ENCODE measurements at places on chromosomes 7 and 10.

- no peak for DNase-seq
These were observed 44.3 kb downstream of the TRRAP start for GRCh38 chr7:98922392-98923187.

DNA sequence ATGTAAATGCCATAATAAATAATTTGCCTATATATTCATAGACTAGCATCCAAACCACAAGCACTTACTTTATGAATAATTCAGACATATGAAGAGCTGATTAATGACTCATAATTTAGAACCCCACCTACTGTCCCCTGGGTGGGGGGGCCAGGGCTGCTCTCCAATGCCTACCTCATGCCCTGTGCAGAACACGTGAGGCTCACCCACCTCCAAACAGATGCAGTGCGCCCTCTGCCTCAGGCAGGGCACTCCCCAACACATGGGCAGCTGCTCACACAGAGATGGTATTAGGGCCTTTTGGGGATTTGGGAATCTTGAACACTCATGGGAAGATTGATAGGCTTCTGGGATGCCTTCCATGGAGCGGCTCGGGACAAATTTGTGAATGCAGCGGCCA, 75.1 kb upstream of the INSIG1 start:
- DNase-seq: no peak

DNA sequence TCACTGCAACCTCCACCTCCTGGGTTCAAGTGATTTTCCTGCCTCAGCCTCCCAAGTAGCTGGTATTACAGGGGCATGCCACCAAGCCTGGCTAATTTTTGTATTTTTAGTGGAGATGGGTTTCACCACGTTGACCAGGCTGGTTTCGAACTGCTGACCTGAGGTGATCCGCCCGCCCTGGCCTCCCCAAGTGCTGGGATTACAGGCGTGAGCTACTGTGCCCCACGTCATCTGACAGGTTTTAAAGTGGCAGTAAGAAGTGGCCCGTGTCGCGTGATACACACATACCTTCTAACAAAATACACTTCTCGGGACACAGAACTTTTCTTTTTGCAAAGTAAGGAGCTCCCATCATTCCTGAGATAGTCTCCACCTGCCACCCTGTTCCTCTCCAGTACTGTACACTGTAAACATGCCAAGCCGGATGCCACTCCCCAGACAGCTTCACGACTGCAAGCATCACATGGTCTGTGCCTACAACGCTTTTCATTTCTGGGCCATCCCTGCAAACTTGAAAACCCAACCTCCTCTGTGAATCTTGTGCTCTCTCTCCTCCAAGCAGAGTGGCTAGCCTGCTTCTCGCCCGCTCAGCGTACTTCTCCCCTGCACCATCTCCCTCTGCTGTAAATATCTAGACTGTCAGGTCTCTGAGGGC, 256.3 kb upstream of the KLF14 start:
- no peak for DNase-seq

GRCh38 chr10:15112657-15113056, 15.5 kb downstream of the RPP38 start:
- DNase-seq: no peak

- DNase-seq: no peak
These were observed 13.4 kb downstream of the NOC3L start for GRCh38 chr10:94349327-94349726.

- no peak for DNase-seq
These were observed 11.0 kb downstream of the ZNF713 start for GRCh38 chr7:55898287-55898686.

- peak; percentile 64 for DNase-seq
These were observed 106.9 kb downstream of the FAM107B start for GRCh38 chr10:14667781-14668180.

DNA sequence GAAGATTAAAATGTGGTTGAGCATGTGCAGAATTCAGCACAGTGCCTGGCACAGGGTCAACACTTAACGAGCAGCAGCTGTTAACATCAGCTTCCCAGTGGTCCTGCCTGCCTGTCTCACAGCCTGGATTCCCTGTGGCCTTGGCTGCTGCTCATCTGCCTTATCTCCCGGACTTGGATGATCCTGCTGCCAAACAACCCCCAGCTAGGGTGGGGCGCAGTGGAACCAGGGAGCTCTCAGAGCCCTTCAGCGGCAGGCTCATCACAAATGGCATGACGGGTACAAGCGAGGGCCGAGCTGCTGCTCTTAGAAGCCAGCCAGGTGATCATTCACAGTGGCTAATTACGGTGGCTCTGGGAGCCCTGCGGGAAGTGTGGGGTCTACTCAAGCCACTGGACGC, 13.0 kb upstream of the SMARCD3 start:
- no peak for DNase-seq

DNA sequence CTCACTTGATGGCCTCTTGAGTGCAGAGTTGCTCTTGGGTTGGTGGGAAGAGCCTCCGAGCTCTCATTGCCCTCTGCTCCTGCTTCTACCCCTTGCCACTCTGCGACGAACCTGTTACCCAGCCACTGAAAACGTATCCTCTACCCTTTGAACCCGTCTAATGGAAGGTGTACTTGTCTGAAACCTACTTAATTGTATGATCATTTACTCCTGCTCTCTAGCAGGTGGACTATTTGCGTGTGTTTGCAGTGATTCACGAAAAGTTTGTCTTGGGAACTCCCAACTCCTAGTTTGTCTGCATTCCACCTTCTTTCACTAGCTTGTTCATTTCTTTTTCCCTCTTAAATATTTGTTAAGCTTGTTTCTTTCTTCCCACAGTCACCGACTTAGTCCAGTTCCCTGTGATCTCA, 503 bp downstream of the CROT start:
- no peak for DNase-seq

DNA sequence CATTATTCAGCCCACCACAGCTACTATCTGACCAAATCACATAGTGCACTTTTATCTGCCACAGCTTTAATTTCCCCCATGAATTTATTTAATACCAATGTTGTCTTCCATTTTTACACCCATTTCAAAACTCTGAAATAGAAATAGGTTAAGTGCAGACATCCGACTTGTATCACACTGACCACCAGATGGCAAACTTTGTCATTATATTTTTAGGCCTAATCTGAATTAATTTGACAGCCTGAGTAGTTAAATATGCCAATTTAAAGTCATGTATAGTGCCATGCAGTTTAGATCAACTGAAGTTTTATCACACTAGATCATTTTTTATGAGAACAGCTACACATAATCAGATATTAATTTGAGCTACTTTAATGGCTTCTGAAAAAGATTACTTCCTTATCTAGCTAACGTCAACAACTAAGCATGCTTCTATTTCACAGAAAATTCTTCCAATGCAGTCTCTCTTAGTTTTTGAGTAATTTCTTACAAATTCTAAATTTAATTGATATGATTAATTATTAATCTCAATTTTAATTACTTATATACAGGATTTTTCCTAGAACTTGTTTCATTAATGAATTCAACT, 566.4 kb downstream of the GFRA1 start:
- no peak for DNase-seq

DNA sequence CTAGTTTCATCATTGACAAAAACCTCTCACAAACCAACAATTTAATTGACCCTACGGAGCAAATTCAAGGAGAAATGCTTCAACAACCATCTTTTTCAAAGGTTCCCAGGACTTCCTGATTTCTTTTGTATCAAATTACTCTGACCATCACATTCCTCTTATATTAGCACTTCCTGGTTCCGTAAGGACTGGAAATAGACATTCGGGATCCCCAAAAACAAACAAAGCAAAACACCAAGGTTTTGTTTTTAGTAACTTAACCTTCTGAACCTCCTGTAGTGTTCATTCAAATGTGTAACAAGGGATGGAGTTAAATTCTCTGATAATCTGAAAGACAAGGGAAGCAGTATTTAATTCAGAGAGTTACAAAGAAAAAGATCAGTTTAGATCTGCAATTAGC, 387.6 kb upstream of the NRP1 start:
- no peak for DNase-seq

GRCh38 chr10:78171633-78172400, 138.2 kb downstream of the RPS24 start:
- DNase-seq: no peak

- DNase-seq: no peak
These were observed 250.6 kb upstream of the GALNT17 start for GRCh38 chr7:70881167-70881847.

GRCh38 chr10:101367569-101368453, 13.8 kb downstream of the BTRC start:
- no peak for DNase-seq

- DNase-seq: peak; percentile 15
These were observed 75.1 kb downstream of the ANKRD61 start for GRCh38 chr7:6106140-6106904.

DNA sequence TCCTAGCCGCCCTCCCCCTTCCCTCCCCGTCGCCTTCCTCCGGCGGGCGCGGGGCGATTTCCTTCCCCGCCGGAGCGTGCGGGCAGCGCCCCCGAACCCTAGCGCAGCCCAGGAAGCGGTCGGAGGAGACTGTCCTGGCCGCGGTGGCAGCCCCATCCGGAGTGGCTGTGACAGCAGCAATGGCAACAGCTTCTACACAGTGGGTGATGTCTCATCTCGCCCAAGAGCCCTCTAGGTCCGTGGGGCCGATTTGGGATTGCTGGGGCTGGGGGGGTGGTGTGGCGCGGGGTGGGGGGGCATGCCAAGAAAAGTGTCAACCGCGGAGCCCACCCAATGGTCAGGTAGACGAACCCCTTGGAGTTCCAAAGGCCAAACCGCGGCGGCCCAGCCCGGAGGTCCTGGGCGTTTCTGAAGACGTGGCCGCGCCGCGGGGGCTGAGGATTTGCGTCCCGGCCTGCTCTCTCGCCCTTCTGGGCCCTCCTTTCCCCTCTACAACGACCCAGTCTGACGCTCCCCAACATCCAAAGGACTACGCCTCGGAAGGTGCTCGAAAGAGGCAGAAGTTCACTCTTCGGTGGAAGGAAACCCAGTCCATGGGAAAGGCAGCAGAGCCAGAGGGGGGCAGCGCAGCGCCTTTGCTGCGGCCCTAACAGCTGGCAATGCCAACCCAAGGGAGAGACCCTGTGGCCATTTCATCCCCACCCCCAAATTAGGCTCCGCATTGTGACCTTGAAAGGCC, 603 bp upstream of the TWIST1 start:
- DNase-seq: no peak

- no peak for DNase-seq
These were observed 431.6 kb upstream of the NPVF start for GRCh38 chr7:25659841-25660240.

GRCh38 chr7:47907981-47908616, 40.2 kb downstream of the PKD1L1 start:
- DNase-seq: no peak

DNA sequence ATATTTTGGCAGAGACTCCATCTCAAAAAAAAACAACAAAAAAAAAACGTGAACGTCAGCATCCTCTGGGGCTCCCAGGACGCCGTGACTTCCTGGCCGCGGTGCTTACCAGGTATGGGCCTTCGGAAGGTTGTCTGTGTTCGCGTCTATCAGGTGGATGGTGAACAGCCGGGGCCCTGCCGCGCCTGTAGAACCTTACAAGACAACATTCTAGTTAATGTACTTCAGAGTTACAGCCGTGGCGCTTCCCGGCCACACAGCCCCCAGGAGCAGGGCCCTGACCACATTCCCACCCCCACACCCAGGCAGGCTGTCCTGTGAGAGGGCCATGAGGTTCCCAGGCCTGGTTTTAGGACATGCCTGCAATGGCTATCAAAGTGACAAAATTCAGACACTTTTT, 111.0 kb downstream of the SMURF1 start:
- no peak for DNase-seq

GRCh38 chr7:34219153-34219718, 313.9 kb downstream of the BMPER start:
- no peak for DNase-seq

DNA sequence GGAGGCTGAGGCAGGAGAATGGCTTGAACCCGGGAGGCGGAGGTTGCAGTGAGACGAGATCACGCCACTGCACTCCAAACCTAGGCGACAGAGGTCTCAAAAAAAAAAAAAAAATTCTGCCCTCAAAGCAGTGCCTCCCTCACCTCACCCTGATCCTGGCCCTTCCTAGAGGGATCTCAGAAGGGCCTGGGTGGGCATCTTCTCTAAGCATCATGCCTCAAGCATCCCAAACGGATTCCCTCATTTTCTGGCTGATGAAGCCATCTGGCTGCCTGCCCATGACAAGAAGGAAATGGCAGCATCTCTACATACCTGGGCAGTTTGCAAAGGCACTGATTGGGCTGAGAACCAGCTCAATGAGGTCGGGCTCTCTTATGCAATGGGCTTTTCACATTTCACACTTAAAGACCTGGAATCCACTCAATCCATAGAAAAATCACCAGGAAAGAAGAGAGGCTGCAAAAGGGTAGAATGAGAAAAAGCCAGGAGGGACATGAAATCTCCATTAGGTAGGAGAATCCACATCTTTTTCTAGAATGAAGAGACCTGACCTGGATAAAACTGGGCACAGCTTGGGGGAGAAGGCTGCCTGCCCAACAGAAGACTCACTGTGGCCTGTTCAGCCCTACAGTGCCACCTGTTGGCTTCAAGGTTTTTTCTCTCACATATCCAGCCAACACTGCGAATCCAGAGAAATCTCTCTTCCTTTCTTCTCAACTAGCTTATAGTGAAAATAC, 48.1 kb downstream of the PDLIM1 start:
- no peak for DNase-seq

DNA sequence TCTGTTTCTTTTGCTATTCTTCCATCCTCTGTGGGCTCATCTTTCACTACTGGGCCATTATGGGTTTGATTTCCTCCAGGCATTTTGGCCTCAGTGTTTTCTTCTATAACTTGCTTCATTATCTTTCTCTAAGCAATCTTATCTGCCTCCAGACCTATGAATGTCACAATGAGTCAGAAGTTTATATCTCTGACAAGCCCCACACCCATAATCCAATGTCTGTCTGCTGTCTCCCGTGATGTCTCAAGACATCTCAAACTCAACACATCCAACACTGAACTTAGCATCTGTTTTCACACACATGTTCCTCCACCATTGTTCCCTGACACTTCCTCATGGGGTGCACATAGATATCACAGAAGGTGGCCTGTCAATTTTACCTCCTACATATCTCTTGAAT, 46.7 kb upstream of the RHOBTB1 start:
- no peak for DNase-seq

GRCh38 chr7:1733206-1733907, 63.3 kb downstream of the ELFN1 start:
- DNase-seq: no peak

- no peak for DNase-seq
These were observed 90.5 kb downstream of the CALN1 start for GRCh38 chr7:72321637-72322036.

- no peak for DNase-seq
These were observed 32.1 kb upstream of the TFEC start for GRCh38 chr7:116062666-116063065.

- peak; percentile 60 for DNase-seq
These were observed 14.4 kb upstream of the AHCYL2 start for GRCh38 chr7:129210256-129210988.
